Activated naive CD4-positive, alpha-beta T cell treated with anti-CD3 and anti-CD28 coated beads, Interleukin-2, amount 10 ng/mL, durations not matched to agents 7 days and 5 days (primary cell): ENCODE measurements at places on chromosomes 2 and 18.

DNA sequence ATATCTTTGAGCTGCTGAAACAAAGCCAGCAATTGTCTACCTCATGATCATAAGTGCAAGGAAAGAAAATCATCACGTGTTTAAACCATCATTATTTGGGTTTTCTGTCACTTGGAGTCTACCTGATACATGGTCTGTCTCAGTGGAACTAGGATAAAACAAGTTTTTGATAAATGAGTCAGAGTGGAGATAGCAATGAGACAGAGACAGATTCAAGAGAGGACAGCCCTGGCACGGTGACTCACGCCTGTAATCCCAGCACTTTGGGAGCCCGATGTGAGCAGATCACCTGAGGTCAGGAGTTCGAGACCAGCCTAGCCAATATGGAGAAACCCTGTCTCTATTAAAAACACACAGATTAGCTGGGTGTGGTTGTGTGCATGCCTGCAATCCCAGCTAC, 93.8 kb downstream of the PMAIP1 start:
- no peak overlapping the region for H3K27ac ChIP-seq
- H3K4me3 ChIP-seq: no peak overlapping the region
- H3K4me1 ChIP-seq: no peaks in the 10 kb centered on the region
- DNase-seq: no peak

GRCh38 chr2:64403426-64403825, 50.5 kb upstream of the LGALSL start:
- no peak for DNase-seq
- no peaks in the 10 kb centered on the region for H3K36me3 ChIP-seq
- H3K27ac ChIP-seq: no peak overlapping the region
- H3K4me1 ChIP-seq: peaks cover 4% of the 10 kb centered on the region
- H3K27me3 ChIP-seq: peaks cover 17% of the 10 kb centered on the region
- no peak overlapping the region for H3K4me3 ChIP-seq

- no peaks in the 10 kb centered on the region for H3K4me1 ChIP-seq
- no peak overlapping the region for H3K4me3 ChIP-seq
- no peaks in the 10 kb centered on the region for H3K36me3 ChIP-seq
- no peak overlapping the region for H3K27ac ChIP-seq
- no peak for DNase-seq
These were observed 77.5 kb upstream of the LRATD1 start for GRCh38 chr2:14554849-14555545.

DNA sequence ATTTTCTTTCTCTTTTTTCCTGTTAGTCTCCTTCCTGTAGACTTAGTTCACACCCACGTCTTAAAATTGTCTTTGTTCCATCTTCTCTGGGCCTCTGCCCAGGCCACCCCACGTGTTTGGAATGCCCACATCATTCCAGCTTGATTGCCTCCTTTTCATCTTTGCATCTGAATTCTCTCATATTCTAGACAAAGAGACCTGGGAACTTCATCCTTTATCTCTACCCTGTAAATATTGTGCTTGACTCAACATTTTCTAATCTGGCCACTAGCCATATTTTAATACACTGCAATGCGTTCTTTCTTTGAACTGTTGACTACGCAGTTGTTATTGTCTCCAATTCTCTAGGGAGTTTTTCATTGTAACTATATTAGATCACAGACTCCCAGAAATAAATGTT, 187.5 kb upstream of the NRXN1 start:
- no peaks in the 10 kb centered on the region for H3K27me3 ChIP-seq
- no peak for DNase-seq
- H3K36me3 ChIP-seq: no peaks in the 10 kb centered on the region
- no peak overlapping the region for H3K27ac ChIP-seq
- H3K4me1 ChIP-seq: no peaks in the 10 kb centered on the region

DNA sequence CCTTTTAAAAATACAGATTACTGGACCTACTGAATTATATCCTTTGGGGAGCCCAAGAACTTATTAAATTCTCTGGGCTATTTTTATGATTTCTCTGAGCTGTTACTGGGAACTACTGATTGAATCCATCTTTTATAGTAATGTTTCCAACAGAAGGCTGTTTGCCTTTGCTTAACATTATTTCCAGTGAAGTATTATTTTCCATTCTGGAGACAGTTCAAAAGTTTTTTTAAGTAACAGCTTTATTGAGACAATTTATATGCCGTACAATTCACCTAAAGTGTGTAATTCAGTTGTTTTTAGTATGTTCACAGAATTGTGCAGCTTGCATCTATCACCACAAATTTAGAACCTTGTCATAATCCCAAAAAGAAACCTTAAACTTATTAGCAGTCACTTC, 100.6 kb downstream of the BABAM2 start:
- H3K4me3 ChIP-seq: no peak overlapping the region
- peaks cover 41% of the 10 kb centered on the region for H3K36me3 ChIP-seq
- H3K27ac ChIP-seq: no peak overlapping the region
- no peaks in the 10 kb centered on the region for H3K27me3 ChIP-seq

DNA sequence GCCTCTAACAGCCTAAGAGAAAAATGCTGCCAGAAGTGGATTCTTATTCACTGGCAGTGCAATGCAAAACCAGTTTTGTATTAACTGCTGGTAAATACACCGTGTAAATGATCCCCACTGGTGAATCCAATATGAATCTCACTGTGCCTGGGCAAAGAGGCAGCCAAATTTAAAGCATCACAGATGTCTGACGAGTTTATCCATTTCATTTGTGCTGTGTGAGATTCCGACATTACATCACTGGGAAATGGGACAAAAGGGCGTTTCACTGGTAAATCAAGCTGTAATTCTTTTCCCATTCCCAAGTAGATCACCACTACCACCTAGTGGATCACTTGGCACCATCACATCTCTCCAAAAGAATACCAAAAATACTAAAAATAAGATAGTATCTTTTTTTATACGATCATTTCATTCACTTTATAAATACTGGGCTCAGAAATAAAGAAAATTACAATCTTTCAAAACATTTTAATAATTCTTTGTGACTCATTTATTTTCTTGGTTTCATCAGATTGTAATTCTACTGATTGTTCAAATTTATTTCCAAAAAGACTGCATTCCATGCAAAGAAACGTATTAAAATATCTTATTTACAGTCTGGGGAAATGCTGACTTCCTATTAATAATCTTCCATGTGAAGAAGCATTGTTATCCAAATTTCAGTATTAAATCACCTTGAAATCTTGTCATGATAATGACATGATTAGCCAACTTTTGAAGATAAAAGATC, 125.6 kb downstream of the GRB14 start:
- no peaks in the 10 kb centered on the region for H3K36me3 ChIP-seq
- no peaks in the 10 kb centered on the region for H3K27me3 ChIP-seq
- H3K4me1 ChIP-seq: no peaks in the 10 kb centered on the region
- H3K27ac ChIP-seq: no peak overlapping the region
- DNase-seq: no peak

- peak; percentile 53 for DNase-seq
- H3K27me3 ChIP-seq: peaks cover 5% of the 10 kb centered on the region
- peak overlapping the region; percentile 95 for H3K27ac ChIP-seq
- peak overlapping the region; percentile 99 for H3K4me3 ChIP-seq
- peaks cover 45% of the 10 kb centered on the region for H3K4me1 ChIP-seq
These were observed 1.3 kb downstream of the PTMA start for GRCh38 chr2:231709636-231709980.

- peaks cover 60% of the 10 kb centered on the region for H3K4me1 ChIP-seq
- peaks cover 82% of the 10 kb centered on the region for H3K36me3 ChIP-seq
- H3K4me3 ChIP-seq: peak overlapping the region; percentile 85
- H3K27me3 ChIP-seq: peaks cover 4% of the 10 kb centered on the region
- no peak for DNase-seq
- peak overlapping the region; percentile 67 for H3K27ac ChIP-seq
These were observed 5.3 kb downstream of the BCL2 start for GRCh38 chr18:63314062-63314790.

- H3K27ac ChIP-seq: peak overlapping the region; percentile 92
- no peaks in the 10 kb centered on the region for H3K27me3 ChIP-seq
- H3K4me3 ChIP-seq: peak overlapping the region; percentile 81
- peaks cover 81% of the 10 kb centered on the region for H3K4me1 ChIP-seq
- no peak for DNase-seq
These were observed 1.1 kb upstream of the TMEM185B start for GRCh38 chr2:120224256-120224655.

GRCh38 chr2:219252084-219252483, 959 bp upstream of the TUBA4B start:
- H3K27me3 ChIP-seq: no peaks in the 10 kb centered on the region
- peak; percentile 42 for DNase-seq
- peaks cover 72% of the 10 kb centered on the region for H3K4me1 ChIP-seq
- peaks cover 58% of the 10 kb centered on the region for H3K36me3 ChIP-seq
- peak overlapping the region; percentile 95 for H3K27ac ChIP-seq
